A549 treated with CORT108297 at 1 μM for 4 hours (cell line): ENCODE measurements at places on chromosomes 4 and X. TPM values are rescaled to one million over a fixed set of nuclear protein-coding genes. Genes with fewer than 3 reads are reported as not detected.

The MTTP gene
- total RNA-seq: not detected in 5 replicates

The PCDH10 gene
- 0.10 to 0.26 TPM (median 0.13 TPM) in 5 replicates for total RNA-seq

The GSX2 gene
- not detected in 5 replicates for total RNA-seq

The CXCL1 gene
- 9.1 to 35.8 TPM (median 16.9 TPM) in 5 replicates for total RNA-seq

The KIAA1210 gene
- total RNA-seq: not detected in 5 replicates

The NMU gene
- total RNA-seq: 0.43 to 1.1 TPM (median 0.53 TPM) in 5 replicates

The NPY2R gene
- 0.02 to 0.06 TPM (median 0.03 TPM) in 5 replicates for total RNA-seq

The SLC6A14 gene
- total RNA-seq: not detected in 5 replicates

The CITED1 gene
- 0.80 to 2.0 TPM (median 1.7 TPM) in 5 replicates for total RNA-seq

The SCLT1 gene
- total RNA-seq: 5.5 to 6.9 TPM (median 6.2 TPM) in 5 replicates

The ATOH1 gene
- not detected in 5 replicates for total RNA-seq

The GAGE13 gene
- total RNA-seq: 0.17 TPM in 1 of 5 replicates, not detected in the others

The CENPVL2 gene
- not detected in 5 replicates for total RNA-seq

The PNPLA4 gene
- 10.1 to 13.0 TPM (median 11.6 TPM) in 5 replicates for total RNA-seq

The PF4V1 gene
- not detected in 5 replicates for total RNA-seq

The MAGED4 gene
- total RNA-seq: 6.3 to 9.9 TPM (median 8.3 TPM) in 5 replicates
